ENCODE measurements at places on chromosomes 12 and 14.

DNA sequence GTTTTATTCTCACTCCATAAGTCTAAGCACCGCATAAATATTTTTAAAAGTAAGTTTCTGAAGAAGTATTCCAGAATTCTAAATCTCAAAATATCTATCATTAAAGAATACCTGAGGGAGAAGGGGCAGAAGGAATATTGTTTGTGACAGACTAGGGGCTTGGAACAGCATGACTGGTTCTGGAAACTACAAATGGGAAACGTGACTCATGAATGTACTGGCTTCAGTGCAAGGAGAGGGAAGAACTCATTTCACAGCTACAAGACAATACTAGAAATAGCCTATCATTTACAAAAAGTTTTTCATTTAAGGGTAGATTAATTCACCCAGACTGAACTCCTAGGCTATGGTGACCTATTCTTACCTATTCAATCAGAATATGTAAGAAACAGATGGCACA lies 121.3 kb downstream of the SLC25A21 start:
- H3K4me1 ChIP-seq = no peaks in the 10 kb centered on the region
- DNase-seq = no peak
- no peaks in the 10 kb centered on the region for H3K27me3 ChIP-seq
- H3K36me3 ChIP-seq = no peaks in the 10 kb centered on the region

GRCh38 chr14:56102941-56103340 lies 15.3 kb upstream of the PELI2 start:
- no peak overlapping the region for H3K27ac ChIP-seq
- no peak overlapping the region for H3K4me3 ChIP-seq
- peaks cover 2% of the 10 kb centered on the region for H3K27me3 ChIP-seq
- H3K36me3 ChIP-seq = peaks cover 2% of the 10 kb centered on the region
- no peaks in the 10 kb centered on the region for H3K4me1 ChIP-seq
- DNase-seq = no peak

GRCh38 chr12:49232940-49233841 lies 31.7 kb upstream of the TUBA1C start:
- H3K4me3 ChIP-seq = peak overlapping the region; percentile 86
- peak overlapping the region; percentile 91 for H3K27ac ChIP-seq
- H3K4me1 ChIP-seq = peaks cover 7% of the 10 kb centered on the region
- no peaks in the 10 kb centered on the region for H3K36me3 ChIP-seq
- no peaks in the 10 kb centered on the region for H3K27me3 ChIP-seq

DNA sequence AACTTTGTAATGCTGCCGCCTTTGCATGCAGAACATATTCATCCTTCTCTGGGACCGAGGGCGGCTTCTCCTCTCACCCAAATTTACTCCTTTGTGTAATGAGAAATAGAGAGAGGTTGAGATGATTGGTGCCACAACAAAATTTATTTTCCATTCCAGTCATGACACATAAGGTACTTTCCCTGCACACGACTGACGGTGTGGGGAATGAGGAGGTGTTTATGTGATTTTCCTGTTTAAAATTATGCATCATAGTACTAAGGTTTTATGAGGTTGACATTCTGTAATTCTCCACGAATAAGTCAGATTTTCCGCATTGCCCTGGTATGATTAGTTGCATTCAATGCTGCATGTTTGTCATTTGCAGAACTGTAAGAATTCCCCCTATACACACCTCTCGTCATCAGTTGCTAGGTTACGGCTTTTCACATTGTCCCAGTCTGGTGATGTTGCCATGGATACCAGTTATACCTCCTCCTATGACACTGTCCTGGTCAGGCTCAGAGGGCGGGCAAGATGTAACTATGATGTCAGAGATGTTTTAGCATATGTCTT lies 23.1 kb downstream of the BICDL1 start:
- no peaks in the 10 kb centered on the region for H3K27me3 ChIP-seq
- H3K4me1 ChIP-seq = peaks cover 18% of the 10 kb centered on the region
- H3K4me3 ChIP-seq = peak overlapping the region; percentile 19
- peak; percentile 60 for DNase-seq

DNA sequence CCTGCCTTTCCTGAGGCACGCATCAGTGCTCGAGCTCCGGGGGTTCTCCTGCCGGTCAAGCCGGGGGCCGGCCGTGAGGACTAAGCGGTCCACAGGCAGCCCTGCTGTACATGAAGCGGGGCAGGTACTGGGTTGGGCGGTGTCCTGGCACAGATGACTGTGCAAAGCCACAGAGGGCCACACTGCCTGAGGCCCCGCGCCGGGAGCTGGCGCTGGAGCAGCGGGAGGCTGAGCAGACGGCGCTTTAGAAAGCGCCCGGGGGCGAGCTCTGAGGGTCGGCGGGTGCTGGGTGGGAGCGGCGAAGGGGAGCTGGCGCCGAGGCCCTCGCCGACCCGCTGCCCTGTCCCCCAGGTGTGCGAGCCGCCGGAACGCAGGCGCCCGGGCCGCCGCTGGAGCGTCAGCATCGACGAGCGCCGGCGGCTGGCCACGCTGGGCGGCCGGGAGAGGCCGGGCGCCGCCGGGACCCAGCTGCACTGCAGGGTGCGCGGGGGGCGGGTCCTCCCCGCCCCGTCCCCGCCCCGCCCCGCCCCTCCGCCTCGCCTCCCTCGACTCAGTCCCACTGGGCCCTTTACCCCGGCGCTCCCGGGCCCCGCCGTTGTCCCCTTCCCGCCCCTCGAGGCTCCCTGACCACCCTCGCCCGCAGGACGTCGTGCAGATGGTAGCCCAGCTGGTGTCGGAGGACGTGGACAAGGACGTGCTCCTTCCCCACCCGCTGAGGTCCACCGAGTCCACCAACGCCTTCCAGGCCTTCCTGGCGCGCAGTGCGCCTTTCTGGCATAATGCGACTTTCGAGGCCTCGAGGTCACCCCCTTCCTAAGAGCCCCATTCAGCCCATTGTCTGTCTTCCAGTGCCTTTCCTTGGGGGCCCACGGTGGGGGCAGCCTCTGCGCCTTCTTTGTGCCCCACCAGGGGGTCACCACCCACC lies 8.3 kb upstream of the MTA1 start:
- peak overlapping the region; percentile 34 for H3K4me3 ChIP-seq
- H3K36me3 ChIP-seq = no peaks in the 10 kb centered on the region
- no peak for DNase-seq
- H3K27me3 ChIP-seq = peaks cover 11% of the 10 kb centered on the region
